ENCODE measurements at places on chromosomes 4 and X.

DNA sequence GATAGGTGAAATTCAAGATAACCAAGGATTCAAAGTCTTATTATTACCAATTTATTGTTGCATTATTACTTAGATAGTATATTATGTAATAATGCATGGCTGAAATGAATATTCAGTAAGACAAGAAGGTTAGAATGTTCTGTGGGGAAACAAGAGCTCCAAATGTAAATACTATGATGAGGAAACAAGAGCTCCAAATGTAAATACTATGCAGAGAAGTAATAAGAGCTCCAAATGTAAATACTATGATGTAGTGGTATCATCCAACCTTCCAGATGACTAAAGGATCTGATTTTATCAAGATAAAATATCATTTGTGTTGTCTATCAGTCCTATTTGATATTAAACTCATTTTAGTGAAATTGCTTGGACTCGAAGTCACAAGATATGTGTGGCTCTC, 82.2 kb upstream of the PCDH18 start:
- DNase-seq, result no peak

DNA sequence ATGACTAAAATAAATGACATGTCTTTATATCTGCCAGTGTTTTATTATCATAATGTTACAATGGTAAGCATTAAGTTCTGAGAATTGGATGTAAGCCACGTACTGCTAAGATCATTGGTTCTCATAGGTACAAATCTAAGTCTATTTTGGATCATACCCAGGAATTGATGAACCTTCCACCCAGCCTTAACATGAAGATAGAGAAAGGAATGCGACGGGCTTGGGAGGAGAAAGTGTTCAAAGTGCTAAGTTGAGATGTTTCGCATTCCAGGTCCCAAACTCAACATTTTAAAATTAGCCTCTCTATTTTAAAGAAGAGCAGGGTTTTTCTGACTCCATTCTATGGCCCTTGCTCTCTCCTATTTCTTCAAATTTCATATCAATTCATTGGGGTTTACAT, 54.9 kb upstream of the FRAS1 start:
- DNase-seq, result no peak

DNA sequence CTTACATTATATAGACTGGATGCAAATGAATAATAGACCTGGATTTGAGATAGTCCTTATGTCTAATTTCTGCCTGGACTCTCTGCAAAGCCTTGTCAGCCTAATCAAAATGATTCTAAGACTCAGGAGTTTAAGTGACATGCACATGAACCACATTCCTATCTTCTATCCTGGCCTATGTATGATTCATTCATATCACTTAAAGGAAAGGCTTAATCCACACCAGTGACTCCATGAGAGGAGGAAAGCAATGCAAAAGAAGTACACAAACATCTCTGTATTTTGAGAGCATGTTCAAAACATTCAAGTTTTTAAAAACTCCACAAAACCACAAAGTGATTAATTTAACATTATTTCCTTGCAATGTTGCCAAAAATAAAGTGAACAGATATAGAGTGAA, 14.6 kb downstream of the AMOT start:
- no peak for DNase-seq

GRCh38 chrX:19606902-19607301, 91.6 kb upstream of the MAP3K15 start:
- DNase-seq, result no peak

DNA sequence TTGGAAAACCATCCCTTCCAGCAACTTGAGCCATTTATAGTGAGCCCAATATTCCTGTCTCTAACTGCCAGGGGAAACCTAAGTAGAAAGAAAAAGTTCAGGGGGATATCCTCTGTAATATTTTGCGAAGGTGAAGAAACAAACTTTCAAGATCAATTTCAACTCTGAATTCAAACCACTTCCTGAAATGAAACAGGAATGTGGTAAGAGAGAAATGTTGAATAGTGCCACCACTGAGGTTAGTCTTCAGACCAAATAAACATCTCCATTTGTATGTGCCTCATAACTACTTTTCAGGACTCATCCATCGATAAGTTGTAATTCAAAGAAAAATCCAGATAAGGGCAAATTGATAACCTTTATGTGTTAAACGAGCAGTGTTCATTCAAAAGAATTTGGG, 128.7 kb downstream of the GABRB1 start:
- DNase-seq, result no peak

DNA sequence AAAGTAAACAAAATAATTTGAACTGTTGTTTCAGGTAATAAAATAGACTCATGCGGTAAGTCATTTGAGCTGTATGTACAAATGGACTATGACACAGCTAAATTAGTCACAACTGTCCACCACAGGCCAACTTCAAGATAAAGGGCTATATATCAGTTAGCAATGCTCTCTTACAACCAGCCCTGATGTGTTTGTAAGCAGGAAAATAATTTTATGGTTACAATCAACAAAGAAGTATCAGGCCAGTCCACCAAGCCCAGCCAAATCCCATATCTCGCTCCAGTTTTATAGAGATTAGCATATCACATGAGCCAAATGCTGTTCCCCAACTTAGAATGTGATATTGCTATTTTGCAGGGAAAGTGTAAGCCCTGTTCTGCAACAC, 511 bp upstream of the DUSP21 start:
- no peak for DNase-seq

GRCh38 chr4:22607382-22607781, 85.4 kb upstream of the GBA3 start:
- DNase-seq, result peak; percentile 21

DNA sequence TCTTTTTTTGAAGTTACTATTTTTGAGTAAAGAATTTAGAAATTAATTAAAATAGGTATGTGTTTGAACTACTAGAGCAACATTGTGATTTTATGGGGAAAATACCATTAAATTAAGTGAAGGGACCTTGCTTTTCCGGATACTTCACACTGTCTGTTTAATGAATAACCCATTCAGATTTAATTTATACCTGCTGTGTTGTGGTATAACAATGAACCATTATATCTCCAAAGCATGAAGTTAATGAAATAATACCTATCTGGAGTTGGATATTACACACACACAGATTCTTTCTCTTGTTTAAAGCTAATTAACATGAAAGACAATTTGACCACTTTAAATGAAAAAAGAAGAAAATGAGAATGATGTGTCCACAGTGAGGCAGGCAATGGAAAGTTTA, 195.0 kb upstream of the GPRIN3 start:
- DNase-seq, result no peak

All from activated T-cell treated with anti-CD3 and anti-CD28 coated beads for 24 hours (primary cell).